KG1 (cell line): ENCODE measurements at places on chromosomes 7 and 10.

GRCh38 chr7:35415411-35415822, 161.5 kb upstream of the TBX20 start:
- no peak for DNase-seq

- DNase-seq, result no peak
These were observed 5.9 kb downstream of the NCAPG2 start for GRCh38 chr7:158698657-158699195.

DNA sequence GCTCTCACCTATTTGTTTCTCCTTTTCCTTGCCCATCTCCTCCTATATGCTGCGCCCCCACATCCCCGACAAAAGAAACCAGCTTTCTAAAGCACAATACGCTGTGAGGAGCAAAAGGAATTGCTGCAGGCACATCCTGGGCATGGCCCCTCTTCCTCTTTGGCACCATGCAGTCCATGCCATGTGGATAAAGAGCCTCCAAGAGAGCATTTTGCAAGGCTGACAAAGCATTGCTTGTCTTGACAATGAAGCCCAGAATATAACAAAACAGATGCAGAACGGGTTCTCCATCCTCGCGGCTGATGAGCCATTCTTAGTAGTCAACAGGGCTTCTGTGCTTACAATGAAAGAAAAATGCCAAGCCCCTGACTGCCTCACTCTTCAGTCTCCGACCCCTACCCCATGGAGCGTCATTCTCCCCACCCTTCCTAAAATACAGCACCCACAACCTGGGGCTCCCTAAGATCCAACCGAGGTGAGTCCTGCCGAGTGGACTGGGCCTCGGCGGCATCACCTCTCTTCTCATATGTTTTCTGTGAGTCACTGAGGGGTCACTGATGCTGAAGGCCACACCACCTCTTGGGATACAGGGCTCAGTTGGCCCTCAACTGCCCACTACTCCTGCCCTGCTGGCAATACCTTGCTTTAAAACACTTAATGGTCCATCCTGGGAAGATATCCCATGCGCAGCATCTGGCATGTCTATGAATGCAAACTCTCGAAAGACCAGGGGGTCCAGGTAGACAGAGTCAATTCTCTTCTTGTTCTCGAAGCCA, 47.5 kb downstream of the GSDME start:
- DNase-seq, result no peak

GRCh38 chr7:26861050-26861449, 3.3 kb downstream of the SKAP2 start:
- DNase-seq, result no peak

- DNase-seq, result no peak
These were observed 33.6 kb upstream of the KMT2E start for GRCh38 chr7:104980440-104980839.

DNA sequence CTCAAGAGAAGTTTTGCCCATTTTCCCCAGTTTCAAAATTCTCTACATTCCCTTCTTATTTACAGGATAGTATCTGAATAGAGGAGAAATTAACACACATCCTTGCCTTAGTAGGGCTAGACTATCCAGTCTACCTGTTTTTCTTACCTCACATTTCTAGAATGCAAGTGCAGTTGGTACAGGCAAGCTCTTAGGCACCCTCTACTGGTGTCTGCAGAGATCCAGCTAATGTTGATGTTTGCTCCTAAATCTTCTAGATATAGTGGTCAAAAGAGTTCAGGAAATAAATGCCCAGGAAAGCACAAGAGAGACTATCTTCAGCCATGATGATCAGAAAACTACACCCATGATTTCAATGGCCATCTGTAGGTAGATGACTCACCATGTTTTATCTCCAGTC, 205.3 kb downstream of the HTR7 start:
- no peak for DNase-seq

DNA sequence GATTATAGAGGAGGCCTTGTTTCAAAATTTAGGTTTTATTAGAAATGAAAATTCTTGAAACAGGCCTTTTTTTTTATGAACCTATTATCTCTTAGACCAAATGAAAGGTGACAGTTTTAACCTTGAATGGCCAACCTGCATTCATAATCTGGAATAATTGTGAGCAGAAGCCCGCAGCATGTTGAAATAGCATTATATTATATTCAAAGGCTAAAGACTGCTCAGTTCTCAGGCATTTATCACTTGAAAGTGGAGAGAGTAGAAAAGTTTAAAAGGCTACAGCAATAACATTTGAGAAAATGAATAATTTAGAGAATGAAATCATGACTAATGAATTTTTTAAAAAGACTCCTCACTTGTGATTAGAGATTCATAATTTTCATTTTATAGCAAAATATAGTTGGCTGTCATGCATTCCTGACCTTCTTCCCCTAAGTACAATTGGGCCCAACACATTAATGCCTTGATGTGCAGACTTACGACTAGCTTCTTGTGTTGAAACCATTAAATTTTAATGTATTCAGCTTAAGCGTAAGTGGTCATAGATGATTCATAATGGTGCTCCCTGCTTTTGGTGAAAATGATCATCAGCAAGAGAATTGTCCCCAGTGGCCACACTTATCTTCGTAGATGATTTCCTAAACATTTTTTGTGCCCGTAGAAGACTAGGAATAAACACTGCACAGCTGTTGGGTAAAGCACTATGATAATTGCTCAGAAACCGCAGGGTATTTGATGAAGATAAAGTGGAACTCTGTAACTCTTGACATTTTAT, 346.6 kb upstream of the BMPER start:
- DNase-seq, result no peak

GRCh38 chr10:70405037-70405824, 1.3 kb downstream of the EIF4EBP2 start:
- DNase-seq, result peak; percentile 27

DNA sequence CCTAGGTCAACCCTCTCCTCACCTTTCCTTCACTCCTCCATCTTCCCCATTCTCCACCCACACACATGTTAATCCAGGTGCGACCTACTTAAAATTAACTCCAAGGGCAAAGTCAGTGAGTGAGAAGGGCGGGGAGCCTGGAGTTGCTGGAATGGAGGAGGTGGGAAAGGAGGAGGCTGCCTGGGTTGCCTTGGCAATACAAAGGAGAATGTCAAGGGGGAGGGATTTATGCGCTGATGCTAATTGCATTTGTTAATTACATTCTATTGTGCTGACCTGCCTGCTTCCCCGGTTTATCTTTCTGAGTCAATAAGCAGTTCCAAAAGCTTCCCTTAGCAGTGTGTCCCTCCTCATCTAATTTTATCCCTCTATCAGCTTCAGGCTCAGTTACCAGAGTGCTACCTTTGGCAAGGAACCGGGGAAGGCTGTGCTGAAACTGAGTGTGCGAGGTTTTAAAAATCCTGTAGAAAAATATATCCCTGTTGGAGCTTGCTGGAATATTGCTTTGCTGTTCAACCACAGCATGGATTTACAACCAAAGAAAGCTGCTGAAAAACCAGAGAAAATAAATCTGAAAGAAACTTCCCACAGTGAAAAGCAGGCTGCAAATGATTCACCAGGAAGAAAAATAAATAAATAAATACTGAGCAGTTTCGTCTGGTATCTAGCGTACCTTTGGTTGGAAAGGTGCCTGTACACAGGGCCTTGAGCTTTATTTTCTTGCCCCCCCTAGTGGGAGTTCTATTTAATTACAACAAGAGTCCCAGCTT, 113.2 kb upstream of the DGKB start:
- peak; percentile 28 for DNase-seq

DNA sequence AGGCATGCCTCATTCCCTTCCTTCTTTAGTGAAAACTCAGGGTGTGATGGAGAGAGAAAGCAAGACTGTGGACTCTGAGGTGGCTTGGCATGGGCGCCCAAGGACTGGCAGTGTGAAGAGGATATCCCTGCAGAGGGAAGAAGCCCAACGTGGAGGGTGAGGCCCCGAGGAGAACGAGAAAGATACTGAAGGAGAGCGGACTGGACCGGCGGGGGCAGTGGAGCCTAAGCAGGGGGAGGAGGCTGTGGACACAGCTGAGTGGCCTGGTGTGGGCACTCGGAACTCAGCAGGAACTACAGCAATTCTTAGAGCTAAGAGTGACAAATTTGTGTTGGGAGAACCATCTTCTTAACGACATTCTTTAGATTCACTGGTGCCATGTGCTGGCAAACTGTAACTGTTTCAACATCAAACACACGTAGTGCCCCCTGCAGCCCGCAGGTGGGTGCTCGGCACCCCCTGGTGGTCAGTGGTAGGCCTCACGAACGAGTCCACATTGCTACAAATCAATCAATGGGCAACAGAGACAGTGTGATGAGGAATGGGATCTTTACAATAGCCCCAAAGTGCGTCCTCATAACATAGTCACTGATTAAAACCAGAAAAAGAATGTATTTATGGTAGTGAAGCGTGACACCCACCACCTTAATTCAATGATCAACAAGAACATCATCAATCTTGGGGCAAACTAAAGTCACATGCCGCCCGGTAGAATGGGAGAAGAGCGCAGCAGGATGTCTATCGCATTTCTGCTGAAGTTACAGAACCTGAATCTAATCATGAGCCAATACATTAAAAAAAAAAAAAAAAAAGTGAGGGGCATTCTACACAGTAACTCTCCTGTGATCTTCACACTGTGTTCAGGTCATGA, 2.0 kb upstream of the SFTPA1 start:
- DNase-seq, result no peak

DNA sequence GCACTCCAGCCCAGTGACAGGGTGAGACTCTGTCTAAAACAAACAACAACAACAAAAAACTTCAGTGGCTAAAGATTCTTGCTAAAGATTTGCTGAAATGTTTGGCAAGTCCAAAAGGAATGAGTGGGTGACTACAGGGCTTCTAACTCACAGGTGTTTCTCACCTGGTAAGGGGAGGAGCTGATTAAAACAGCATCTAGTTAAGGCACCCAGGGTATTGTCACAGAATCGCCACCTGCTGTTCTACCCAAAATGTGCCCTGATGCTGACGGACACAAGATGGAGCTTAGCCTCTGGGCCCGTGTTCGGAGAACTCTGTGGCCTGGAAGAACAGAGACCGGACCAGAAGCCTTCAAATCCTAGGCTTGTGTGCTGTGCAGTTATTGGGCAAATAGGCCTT, 336.0 kb upstream of the GALNT17 start:
- DNase-seq, result no peak

GRCh38 chr10:50625649-50626132, 1.9 kb upstream of the SGMS1 start:
- DNase-seq, result no peak

GRCh38 chr10:76504823-76505222, 1073.4 kb downstream of the LRMDA start:
- no peak for DNase-seq

DNA sequence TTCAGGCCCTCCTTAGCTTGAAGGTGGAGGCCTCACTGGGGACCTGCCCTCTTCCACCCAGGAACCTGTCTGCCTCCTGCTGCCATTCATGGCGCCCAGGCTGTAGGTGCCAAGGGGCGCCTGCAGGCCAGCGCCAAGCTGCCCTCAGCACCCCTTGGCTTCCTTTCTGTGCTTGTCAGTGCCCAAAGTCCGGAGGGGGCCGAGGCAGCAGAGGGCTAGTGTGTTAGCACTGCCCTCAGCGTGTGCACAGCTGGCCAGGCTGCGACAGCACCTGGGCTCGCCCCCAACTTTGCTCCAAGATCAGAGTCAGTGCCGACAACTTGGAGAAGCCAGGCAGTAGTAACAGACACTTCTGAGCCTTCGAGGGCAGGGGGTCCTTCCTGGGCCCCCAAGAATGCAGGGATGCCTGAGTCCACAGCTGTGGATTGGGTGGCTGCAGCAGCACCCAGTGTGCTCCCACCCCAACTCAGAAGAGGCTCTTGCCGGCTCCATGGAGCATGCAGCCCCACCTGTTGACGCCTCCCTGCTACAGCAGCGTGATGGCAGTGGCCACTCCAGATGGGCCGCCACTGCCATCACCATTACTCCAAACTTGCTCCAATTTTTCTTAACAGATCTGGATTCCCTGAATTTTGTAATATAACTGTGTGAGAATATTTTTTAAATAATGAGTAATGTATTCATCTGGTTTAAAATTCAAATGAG, 41.7 kb downstream of the CACUL1 start:
- no peak for DNase-seq

DNA sequence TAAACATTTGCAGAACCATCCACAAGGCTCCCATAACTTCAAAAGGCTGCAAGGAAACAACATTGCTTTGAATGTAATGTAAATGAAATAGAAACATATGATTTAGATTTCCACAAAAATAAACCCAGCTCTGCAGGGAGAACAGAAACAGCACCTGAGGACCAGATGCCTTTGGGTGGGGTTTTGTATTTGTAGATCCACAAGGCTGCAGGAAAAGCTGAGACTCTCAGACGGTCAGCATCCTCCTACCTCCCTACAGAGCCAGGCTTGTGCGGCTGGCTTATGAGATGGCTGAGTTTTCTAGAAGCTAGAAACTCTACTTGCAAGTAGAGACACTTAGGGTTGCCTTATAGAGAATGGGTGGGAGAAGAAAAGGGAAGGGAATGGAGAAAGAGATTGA, 49.8 kb downstream of the FAM107B start:
- no peak for DNase-seq

DNA sequence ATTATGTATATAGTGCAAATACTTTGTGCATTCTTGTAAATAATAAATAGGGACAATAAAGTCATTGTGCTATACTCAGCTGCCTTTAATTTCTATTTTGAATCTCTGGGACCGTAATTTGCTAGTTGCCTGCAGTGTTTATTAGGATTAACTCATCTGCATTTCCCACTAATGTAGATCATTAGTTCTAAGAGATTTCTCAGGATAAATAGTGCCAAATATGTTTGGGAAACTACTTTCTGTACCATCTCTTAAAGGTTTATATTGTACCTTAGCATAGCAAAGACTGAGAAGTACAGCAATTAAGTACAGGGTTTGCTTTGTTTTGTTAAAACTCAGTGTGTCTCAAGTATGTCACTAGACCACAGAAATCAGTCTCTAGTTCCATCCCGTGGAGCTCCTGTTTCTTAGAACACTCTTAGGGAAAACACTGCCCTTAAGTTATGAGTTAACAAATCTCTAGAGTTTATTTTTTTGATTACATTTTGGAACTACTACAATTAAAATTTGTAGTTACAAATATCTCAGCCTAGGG, 26.0 kb downstream of the ADD3 start:
- no peak for DNase-seq

DNA sequence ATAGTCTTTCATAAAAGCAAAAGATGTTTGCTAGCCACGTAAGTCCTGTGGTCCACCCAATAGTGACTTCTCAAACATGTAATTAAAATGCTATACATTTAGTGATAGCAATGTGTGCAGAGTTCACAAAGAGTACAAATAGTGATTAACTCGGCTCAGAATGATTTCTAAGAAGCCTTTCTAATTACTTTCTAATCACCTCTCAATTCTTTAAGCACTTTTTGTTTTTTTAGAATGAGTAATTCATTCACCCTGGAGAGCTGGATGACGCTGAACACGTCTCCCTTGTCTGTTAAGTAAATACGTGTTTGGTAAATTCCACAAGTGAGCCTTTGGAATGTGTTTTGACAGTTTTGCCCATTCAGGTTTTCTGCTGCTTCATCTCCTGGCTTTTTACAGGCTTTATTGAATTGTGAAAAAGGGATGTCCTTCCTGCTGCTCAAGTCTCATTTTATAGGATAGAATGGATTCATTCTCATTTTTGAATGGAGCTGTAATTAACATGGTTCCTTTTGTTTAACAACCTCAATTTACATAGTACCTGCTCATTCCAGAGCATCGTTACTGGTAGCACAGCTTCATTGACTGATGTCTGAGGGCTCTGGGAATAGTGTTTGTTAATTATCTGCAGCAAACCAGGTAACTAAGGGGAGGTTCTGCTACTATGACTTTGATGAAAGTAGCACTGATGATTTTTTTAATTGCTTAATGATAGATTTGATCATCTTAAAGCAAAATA, 212.1 kb downstream of the VTI1A start:
- no peak for DNase-seq
